H54 (cell line): ENCODE measurements at places on chromosomes 12 and 14.

GRCh38 chr14:65604936-65605335 is 192.4 kb downstream of the FUT8 start:
- DNase-seq, result no peak

DNA sequence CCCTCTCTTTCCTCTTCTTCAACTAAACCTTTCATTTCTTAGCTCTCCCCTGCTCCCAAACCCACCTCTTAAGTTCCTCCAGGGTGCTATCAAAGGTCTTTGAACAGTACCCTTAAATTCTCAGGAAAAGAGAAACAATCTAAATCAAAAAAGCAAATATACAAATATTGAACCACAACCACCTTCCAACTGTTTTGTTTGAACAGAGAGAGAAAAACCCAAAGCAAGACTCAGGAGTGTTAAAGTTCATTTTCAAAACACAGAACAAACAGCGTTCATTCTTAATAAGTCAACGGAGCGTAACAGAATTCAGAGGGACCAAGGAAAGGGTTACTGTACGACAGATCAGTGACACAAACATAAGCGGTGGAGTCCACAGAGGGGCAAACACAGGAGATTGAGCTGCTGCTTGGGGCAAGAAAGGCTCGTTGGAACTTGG is 73.3 kb downstream of the NDUFA12 start:
- no peak for DNase-seq

DNA sequence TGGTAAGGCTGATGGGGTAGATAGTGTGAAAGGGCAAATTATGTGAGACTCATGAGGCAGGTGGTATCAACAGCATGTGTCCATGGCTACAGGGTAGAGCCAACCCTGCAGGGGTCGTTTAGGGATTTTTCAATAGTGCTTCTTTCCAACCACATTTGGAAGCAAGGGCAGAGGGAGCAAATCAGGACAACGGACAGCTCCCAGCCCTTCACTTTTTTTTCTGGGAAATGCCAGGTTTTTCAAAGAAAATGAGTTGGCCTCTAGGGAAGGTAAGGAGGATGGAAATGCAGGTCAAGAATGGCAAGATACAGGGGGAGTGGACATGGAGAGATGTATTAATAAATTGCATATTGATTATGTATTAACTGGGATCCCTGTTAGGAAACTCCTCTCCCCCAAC is 4.9 kb upstream of the CMA1 start:
- DNase-seq, result no peak

- no peak for DNase-seq
These were observed 249.8 kb upstream of the ARHGAP5 start for GRCh38 chr14:31827325-31827724.

- DNase-seq, result no peak
These were observed 208.7 kb upstream of the FOXN3 start for GRCh38 chr14:89625731-89626232.

DNA sequence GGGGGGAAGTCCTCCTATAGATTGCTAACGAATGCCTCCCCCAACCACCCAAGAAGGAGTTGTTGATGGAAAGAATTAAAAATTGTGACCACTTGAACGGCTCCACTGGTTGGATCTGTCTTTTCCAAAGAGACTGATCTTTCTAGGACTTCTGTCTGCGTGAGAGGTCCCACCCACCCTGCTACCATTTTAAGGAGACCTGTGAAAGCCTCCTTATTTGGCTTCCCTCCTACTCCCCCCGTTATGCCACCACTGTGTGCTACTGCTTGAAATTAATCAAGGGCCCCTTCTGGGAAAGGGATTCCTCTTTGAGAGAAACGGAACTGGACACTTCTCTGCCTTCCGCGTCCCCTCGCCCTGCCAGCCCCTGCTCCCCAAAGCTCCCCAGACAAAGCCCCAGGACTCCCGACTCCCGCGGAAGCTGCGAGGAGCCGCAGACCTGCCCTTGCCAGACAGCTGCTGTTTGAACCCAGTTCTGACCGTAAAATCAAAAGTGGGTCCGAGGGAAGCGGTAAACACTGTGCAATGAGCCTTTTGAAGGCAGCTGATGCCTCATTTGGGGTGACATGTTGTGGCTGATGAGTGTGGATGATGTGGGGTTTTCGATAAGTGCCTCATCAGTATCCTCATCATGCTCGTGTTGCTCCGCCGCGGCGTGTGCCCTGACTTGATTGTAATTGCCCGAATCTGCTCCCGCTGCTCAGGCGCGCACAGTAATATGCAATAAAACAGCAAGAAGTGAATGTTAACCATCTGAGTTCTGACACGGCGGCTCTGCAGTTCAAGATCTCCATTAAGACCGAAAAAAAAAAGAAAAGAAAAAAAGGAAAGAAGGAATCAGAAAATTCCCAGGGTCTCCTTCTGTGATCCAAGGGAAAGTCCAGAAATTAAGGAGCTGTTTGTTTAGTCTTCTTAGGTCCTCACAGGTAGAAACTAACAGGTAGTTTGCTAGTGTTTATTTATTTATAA is 48.2 kb downstream of the MBIP start:
- no peak for DNase-seq

DNA sequence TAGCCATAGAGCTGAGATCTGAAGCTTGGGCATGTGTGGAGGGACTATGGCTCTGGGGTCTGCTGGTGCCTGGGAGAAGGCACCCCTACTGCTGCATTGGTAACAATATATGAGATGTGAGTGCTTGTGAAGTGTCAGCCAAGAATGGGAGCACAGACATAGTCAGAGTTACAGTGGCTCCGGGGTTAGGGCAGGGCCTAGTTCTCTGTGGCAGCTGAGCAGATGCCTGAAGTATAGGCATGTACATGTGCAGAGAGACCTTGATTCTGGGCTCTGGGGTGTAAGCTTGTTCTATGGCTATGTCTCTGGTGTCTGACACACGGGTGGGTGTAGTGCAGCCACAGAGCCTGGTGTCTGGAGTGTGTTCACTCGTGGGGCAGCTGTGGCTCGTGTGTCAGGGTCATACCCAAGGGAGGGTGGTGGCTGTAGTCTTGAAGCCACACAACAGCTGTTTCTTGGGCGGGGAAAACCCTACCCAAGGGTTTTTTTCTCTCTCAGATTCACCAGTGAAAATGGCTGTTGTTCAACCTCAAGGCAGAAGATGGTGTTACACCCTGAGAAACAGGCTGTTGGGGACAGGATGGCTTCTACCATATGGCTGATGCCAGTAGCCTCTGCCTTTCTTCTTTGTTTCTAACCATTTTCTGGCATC is 11.9 kb upstream of the TCL1A start:
- no peak for DNase-seq

GRCh38 chr14:63296060-63296563 is 22.6 kb downstream of the GPHB5 start:
- no peak for DNase-seq

DNA sequence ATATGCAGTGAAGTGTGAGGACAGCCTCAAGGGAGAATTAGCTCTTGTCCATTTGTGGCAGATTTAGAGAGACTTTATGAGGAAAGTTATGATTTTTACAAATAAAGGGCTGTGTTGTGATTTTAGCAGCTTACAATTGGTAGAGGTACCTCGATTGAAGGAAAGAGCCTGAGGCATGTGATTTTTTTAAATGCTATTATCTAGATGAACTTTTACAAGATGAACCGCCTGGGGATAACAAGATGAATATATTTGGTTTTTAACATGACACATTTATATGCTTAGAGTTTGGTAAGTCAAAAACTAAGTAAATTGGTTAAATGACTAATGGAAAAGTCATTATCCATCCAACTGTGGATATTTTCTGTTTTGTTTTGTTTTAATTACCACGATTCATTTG is 52.6 kb downstream of the AEBP2 start:
- no peak for DNase-seq

DNA sequence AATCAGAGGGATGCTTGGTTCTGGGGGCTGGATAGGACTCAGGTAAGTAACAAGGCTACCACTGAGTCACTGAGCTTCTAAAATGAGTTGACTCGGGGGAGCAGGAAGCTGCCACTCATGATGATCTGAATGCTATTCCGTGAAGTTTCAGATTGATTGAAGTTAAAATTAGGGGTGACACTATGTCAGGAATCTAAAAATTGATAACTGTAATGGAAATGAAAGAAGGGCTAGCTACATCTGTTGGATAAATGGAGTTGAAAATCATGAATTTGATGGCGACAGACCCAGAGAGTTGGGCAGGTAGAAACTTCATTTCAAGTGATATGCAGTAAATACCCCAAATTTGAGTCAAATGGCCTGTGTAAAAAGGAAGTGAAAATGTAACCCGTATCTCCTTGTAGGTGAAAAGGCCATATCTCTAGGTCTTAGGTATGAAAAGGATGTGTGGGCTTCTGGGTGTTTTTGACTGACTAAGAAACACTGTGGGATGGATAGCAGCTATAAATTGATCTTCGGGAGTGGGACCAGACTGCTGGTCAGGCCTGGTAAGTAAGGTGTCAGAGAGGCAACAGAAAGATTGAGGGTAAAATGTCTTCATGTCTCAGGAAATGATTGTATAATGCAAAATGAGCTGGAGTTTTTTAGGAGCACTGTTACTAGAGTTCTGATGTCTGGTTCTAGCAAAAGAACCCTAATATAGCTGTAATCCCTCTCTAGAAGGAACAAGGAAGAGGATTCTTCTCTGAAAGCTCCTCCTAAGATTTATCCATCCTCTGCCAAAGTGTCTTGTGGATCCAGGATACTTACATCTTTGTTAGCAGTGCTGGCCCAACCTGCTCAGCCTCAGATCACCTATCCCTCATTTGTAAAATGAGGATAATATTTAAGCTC is 57.3 kb downstream of the DAD1 start:
- no peak for DNase-seq

- no peak for DNase-seq
These were observed 10.2 kb upstream of the LLPH start for GRCh38 chr12:66140731-66141130.

DNA sequence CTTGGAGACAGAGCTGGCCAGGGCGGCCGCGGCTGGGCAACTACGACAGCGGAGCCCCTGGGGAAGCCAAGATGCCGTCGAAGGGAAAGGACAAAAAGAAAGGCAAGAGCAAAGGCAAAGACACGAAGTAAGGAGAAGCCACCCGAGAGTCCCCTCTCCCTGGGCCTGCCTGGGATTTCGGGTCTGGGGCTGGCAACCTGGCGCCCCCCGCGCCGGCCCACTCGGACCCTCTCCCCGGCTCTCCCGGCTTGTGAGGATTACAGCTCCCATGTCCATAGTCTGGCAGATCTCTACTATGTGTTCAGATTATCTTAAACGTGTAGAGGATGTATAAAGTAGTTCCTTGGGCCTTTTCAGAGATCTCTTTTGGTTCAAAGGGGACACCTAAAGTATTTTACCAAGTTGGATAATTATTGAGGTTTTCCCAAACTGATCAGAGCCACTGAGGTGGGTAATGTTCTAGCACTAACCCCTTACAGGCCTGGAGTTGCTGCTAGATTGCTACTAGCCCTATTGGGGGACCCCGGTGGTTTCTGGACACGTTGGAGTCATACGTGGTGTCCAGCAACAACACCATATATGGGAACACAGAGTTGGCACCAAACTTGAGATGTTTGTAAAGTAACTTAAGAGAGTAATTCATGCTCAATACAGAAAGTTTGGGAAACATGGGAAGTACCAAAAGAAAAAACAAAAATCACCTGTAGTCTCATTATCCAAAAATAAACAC is 424 bp downstream of the BBOF1 start:
- peak; percentile 6 for DNase-seq

GRCh38 chr14:73759183-73759713 is 45.1 kb upstream of the PNMA1 start:
- no peak for DNase-seq

- DNase-seq, result no peak
These were observed 103.6 kb downstream of the NTF3 start for GRCh38 chr12:5535541-5535940.

DNA sequence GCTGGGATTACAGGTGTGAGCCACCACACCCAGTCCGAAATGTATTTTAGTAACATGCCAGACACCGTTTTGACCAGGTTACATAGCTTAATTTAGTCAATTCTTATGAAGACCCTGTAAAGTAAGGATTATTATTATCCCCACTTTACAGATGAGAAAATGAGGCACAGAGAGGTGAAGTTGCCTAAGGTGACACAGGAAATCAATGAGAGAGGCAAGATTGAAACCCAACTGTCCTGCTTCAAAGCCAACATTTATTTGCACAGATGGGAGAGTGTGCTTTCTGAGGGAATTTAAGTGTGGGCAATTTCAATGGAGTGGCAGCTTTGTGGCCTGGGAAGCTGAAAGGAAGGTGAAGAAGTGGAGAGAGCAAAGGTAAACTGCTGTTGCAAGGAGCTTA is 19.1 kb upstream of the EPS8 start:
- no peak for DNase-seq

DNA sequence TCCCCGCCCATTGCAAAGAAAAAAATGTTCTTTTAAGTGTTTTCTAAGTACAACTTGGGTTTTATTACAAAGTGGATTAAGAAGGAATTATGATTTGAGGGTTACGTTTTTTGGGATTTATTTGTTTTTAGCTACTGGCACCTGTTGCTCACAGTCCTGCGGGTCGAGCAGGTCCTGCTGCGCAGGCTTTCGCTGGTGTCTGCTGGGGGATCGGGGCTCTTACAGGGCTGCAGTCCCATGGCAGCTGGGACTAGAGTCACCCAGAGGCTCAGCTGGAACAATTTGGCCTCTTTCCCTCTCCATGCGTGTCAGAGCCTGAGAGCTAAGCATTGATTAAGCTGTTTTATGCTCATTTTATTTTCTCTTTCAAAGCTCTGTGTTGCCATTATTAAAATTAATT is 55.6 kb upstream of the DYNC1H1 start:
- no peak for DNase-seq

DNA sequence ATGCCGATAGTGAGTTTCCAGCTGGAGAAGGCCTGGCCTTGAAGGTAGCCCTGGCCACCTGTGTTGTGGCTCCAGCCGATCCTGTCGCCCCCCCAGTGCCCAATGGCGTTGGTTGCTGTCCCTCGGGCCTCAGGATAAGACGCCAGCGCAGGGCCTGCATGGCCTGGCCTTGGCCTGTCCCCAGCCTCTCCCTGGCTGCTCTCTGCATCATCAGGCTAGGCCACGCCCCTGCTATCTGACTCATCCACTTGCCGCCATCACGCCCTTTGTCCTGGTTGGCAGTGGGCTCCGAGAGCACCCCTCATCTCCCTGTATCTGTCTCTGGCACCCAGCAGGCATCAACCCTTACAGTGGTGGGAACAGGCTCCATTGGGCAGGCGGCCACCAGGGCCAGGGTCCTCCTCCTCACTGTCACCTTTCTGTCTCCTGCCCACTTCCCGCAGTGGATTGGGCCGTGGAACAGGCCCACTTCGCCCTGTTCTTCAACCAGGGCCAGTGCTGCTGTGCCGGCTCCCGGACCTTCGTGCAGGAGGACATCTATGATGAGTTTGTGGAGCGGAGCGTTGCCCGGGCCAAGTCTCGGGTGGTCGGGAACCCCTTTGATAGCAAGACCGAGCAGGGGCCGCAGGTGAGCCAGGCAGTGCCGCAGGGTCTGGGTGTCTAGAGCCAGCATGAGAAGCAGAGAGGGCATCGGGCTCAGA is 25.6 kb downstream of the ALDH2 start:
- peak; percentile 40 for DNase-seq

DNA sequence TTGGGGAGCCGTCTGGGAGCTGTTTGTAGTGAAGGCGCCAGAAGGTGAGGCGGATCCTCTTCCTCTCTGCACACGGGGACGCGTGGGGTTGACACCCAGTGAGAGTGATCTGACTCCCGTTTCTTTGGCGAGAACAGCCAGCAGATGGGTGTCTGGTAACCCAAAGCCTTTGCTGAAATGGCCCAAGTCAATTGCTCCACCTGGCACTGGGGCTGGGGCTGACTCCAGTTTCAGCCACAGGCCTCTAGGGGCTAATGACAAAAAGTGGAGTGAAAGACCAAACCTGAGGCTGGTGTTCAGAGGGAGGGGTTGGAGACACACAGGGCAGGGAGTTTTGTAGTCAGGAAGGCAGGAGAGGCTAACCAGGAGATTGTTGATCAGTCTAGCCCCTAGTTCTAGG is 87.0 kb downstream of the FRMD6 start:
- no peak for DNase-seq

- DNase-seq, result no peak
These were observed 68.2 kb downstream of the SLC15A4 start for GRCh38 chr12:128755566-128755965.
